ENCODE measurements at places on chromosomes 2 and 18.

DNA sequence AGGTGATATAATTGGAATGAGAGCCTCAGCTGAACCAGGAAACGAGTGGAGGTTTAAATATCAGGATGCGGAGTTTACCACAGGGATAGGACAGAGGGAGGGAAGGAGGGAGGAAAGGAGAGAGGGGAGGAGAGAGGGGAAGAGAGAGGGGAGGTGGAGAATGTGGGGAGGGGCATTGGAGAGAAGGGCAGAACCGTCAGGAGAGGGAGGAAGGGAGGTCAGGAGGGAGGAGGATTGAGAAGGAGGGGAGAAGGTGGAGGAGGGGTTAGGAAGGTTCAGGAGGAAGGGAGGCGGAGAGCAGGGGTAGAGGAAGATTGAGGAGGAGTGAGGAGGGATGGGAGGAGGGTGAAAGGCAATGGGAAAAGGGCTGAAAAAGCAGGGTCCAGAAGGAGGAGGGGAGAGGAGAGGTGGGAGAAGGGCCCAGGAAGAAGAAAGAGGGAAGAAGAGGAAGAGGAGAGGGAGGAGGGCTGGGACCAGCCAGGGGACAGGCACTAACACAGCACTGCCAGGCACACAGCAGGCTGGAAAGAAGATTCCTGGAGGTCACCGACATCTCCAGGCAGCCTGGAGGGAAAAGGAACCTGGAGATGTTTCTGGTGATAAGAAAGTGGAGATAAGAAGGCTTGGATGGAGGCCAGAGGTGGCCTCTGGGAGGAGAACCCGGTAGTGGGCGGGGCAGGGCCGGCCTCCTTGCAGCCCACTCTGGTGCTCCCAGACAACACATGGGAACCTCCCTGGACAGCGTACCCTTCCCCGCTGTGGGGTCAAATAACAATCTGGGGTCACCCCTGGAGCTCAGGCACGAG, 176.7 kb upstream of the SMAD2 start:
- no peak for DNase-seq

GRCh38 chr2:105789745-105790460, 45.2 kb downstream of the NCK2 start:
- DNase-seq, result peak; percentile 45

GRCh38 chr2:157923598-157924217, 47.6 kb upstream of the ACVR1 start:
- DNase-seq, result no peak

GRCh38 chr18:46310675-46311345, 206.6 kb downstream of the HAUS1 start:
- DNase-seq, result no peak

DNA sequence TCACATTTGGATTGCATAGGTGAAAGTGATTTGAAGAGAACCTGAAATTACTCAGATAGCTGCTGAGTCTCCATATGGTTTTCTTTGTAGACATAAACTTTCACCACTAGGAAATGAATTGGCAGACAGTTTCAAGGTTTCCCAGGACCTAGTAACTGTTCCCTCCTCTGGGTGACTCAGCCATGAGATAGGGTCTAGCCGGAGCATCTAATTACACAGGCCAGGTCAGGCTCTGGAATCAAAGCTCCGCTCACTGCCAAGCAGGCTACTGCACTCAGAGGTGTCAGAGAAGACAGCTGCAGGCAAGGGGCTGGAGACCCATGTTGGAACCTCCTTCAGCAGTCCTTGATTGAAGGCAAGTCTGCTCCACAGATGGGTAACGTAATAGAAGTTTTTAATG, 429.2 kb downstream of the TNS1 start:
- DNase-seq, result no peak

GRCh38 chr2:3557639-3558204, 411 bp downstream of the RNASEH1 start:
- no peak for DNase-seq

GRCh38 chr18:9704233-9705118, 3.6 kb upstream of the RAB31 start:
- DNase-seq, result no peak

DNA sequence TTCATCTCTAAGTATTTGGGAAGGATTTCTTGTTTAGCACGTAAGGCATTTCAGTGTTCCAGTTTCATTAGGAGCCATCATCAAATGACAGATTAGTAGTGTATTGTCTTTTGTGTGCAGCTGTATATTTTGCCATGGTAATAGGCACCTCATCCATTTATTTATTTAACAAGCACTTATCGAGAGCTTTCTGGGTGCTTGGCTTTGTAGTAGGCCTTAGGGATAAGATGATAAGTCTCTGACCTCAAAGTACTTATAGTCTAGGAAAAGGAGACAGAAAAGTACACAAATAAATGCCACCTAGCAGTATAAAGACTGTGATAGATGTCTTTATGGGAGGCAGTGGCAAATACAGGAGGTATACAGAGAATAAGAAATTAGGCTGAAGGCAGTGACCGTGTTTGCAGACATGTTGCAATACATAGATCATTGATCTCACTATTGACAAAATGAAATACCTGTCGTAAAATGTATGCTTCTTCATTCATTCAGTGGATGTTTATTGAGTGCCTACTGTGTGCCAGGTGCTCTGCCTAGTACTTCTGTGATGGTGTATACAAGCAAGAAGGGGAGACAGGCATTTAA, 265.9 kb downstream of the SETBP1 start:
- no peak for DNase-seq

GRCh38 chr18:11106894-11107293, 42.5 kb downstream of the PIEZO2 start:
- no peak for DNase-seq

GRCh38 chr2:26540306-26540705, 62.4 kb upstream of the OTOF start:
- no peak for DNase-seq

GRCh38 chr2:74138600-74139323, 8.9 kb downstream of the BOLA3 start:
- DNase-seq, result no peak
